ENCODE measurements at places on chromosomes 16 and 17.

DNA sequence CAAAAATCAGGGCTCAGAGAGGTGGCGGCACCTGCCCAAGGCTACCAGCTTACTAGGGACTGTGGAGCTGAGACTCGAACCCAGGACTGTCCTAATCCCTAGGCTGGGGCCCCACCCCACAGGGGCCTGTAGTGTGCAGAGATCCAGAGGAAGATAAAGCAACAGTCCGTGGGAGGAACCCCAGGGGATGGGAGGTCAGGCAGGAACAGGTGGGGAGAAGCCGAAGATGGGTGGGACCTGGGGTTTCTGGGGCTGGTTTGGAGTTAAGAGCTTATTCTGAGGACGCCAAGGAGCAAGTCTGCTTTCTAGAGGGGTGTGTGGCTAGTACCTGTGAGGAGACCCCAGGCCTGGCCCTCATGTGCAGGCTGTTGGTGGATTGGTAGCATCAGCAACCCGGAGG, 14.9 kb downstream of the C16orf74 start:
- DNase-seq: no peak

GRCh38 chr17:82848022-82848592, 8.3 kb upstream of the ZNF750 start:
- DNase-seq: peak; percentile 33

DNA sequence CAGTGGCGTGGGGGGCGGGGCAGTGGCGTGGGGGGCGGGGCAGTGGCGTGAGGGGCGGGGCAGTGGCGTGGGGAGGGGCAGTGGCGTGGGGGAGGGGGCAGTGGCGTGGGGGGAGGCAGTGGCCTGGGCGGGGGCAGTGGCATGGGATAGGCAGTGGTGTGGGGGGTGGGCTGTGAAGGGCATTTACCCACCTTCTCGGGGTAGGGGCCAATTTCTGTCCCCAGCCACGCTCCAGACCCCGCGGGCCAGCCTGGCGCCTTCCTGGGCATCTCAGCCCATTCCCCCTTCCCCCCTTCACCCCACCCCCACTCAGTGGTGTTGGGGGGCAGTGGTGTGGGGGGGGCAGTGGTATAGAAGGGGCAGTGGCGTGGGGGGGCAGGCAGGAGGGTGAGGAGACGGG, 92.7 kb downstream of the LITAF start:
- no peak for DNase-seq

DNA sequence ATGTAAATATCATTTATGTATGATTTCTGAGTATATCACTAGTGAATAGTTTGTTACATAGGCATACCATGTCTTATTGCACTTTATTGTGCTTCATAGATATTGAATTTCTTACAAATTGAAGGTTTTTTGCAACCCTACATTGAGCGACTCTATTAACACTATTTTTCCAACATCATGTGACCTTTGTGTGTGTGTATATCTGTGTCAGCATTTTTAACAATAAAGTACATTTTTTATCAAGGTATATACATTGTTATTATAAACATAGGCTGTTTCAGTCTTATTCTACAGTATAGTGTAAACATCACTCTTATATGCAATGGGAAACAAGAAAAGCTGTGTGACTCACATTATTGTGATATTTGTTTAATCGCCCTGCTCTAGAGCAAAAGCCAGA, 1944.9 kb downstream of the TP53TG3F start:
- no peak for DNase-seq

GRCh38 chr17:68750208-68750562, 149.0 kb upstream of the FAM20A start:
- DNase-seq: no peak

- no peak for DNase-seq
Observed at GRCh38 chr17:62916684-62917571, 49.1 kb upstream of the TANC2 start.

DNA sequence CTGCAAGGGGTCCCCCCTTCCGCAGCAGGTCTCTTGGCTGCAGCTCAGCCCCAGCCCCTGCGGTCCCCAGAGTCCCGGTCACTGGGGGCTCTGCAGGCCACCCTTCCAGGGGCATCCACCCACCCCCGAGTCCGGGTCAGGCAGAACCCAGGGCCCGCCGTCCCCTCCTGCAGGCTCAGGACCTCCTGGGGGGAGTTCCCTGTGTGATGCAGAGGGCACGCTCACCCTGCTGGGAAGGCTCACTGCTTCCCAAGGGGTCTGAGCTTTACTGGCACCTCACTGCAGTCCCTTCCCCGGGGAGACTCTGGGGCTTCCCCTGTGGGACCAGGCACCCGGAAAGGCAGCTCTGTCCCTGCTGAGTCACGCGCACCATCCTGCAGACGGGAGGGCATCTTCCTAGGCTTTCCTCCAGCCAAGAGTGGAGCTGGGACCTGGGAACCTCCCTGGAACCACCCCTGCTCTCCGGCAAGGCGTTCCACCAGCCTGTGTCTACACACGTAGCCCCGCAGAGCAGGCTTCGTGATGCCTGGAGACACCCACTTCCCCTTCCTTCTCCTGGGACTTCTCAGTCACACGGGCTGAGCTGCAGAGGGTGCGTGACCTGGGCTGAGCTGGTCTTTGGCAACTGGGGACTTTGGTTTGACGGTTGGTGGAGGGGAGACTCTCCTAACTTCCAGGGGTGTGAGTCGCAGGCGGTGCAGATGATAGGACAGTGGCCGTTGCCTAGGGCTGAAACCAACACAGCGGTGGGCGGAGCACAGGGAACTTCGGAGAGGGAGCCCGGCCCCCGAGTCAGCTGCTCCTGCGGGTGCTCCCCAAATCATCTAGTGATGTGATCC, 23.4 kb downstream of the SLC25A10 start:
- no peak for DNase-seq

DNA sequence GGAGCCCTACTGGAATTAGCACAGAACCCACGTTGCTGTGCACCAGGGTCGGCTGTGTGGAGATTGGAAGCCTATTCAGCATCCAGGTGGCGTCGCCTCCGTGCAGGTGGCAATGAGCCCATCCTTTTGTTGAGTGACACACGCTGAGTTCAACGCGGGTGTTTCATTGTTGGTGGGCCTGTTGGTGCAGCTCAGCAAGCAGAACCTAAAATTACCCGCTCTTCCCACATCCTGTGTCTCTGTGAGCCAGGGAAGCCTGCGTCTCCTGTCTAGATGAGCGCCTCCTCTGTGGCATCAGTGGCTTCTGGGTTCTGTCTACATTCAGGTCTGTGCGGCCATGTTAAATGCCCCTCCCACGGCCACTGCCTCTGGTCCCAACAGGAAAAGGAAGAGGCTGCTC, 14.5 kb downstream of the CD2BP2 start:
- no peak for DNase-seq

GRCh38 chr17:37327341-37328090, 48.3 kb upstream of the C17orf78 start:
- no peak for DNase-seq

DNA sequence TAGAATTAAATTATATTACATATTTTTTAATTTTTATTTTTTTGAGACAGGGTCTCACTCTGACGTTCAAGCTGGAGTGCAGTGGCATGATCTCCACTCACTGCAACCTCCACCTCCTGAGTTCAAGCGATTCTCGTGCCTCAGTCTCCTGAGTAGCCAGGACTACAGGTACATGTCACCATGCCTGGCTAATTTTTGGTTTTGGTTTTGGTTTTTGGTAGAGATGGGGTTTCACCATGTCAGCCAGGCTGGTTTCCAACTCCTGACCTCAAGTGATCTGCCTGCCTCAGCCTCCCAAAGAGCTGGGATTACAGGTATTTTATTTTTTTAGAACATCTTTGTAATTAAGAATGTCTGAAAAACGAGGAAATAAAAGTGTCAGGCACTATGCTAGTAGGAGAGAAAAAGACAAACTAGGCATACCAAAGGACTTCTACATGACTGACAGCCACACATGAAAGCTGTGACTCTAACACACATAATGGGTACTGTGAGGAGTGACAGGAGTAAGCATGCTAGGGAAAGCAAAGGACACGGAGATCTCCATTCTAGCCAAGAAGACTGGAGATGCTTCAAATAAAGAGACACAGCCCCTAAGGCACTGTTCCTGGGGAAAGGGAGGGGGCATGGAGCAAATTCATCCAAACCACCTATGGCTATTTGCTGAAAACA, 7.3 kb downstream of the GNA13 start:
- DNase-seq: no peak

DNA sequence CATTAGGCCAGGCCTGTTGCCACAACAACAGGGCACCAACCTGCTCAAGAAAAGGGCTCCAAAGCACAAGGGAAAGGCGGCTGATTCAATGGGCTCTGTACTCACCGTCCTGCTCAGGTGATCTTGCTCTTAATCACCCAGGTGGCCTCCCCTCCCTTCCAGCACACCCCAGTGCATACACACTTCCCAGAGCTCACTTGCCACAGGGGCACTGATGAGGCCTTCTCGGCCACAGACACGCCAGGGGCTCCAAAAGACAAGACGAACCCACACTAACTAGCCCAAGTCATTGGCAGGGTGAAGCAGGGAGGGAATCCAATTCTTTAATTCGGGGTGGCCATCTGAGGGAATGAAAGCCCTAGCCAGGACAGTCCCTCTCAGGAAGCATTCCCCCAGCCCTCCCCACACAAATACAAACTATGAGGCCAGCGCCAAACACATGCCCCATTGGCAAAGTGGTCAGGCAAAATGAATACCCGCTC, 1.4 kb downstream of the MYO18A start:
- DNase-seq: no peak

GRCh38 chr16:16041196-16041892, 91.9 kb downstream of the ABCC1 start:
- DNase-seq: peak; percentile 24

DNA sequence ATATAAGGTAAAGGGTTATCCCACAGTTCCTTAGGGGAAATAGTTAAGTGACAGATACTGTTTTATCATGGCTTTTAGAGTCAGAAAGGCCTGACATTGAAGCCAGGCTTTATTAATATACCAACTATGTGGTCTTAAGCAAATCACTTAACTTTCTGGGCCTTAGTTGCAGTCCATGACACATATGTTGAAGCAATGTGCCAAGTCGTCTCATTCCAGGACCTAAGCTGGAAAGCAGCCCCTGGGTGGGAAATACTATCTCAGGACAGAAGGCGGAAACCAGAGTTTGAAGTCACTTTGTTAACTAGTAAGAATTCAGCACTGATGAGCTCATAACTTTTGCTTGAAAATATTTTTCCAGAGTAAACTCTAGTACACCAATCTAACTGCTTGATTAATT, 80.0 kb downstream of the USP32 start:
- DNase-seq: no peak

DNA sequence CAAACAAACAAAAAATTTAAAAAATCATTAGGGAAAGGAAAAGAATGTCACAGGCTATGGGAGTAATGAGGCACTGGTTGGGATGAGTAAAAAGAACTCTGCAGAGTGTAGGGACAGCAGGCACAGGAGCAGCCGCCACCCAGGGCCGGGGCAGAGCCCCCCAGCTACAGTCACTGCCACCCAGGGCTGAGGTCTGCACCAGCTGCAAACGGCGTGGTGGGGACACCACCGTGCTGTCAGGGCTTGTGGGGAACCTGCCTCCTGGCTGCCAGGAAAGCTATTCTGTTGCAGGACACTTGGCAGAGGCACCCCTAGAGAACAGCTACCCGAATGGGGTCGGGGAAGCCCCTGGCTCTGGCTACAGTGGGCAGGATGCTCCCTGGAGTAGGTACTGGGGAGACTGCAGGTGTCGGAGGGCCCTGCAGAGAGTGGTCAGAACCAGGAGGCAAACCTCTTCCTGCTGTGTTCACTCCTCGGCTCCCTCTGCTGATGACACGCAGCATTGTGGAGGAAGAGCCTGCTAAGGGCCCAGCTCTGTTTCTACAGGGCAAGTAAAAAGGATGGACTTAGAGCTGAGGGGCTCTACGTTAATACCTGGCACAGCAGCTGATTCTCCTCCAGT, 32.3 kb upstream of the CAPN15 start:
- DNase-seq: peak; percentile 4

GRCh38 chr16:25260416-25260815, 2.8 kb upstream of the ZKSCAN2 start:
- no peak for DNase-seq

DNA sequence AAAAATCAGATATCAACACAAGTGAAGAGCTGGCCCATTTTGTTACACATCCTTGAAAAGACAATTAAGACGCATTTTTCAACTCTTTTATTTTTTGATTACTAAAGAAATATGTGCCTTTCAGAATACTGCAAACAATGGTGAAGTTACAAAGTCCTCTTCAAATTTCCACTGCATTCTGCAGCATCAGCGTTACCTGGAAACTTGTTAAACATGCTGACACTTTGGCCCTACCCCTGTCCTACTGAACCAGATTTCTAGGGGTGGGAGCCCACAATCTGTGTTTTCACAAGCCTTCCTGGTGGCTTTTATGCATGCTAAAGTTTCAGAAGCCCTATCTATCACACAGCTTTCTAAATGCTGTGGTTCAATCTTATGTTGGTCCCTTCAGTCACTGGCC, 4.5 kb upstream of the CCL14 start:
- no peak for DNase-seq

GRCh38 chr17:2700491-2701141, 10.9 kb downstream of the CLUH start:
- DNase-seq: no peak

DNA sequence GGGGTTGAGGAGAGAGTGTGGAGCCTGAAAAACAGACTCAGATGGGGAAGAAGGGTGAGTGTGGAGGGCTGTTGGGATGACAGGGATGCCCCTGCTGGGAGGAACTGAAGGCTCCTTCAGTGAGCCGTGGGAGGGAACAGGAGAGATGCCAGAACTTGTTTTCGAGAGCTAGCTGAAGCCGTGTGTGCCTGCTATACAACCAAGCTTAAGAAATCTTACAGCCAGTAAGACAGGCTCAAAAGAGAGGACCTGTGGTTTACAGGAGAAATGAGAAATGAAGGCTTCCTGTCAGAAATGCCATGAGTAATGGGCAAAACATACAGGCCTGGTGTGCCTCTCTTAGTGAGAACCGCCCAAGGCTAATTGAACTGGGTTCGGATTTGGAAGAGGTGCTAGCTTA, 99.6 kb downstream of the SPACA3 start:
- no peak for DNase-seq

DNA sequence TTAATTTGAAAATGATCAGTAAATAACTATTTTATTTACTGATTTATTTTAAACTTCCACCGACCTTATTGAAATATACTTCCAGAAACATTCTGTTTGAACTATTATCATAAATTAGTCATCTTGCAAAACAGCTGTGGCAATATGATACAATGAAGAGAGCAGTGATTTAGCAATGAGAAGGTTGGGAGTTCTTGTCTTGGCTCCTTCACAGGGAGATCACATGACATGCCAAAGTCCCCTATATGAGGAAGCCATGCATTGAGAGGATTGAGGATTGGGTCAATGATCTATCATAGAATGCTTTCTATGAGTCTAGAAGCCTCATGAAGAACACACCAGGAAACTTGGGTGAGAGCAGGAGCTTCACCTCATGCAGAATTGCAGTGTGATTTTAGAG, 222.7 kb downstream of the LGALS9B start:
- DNase-seq: no peak

DNA sequence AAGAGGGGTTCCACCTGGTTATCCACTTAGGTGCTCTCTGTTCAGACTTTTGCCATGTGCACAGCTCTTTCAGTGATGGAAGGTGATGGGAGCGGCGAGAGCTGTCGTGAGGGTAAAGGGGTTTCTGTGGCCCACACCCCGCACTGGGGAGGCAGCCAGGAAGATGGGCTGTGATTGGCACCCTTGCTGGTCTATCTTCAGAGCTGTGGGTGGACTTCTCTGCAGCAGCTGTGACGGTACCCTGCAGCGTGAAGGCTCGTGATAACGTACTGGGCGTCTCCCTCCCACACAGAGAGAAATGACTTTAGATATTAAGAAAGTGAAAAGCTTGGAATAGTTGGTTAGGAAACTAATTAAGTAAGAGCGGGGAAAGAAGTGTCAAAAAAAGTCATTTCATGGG, 45.8 kb downstream of the MPRIP start:
- DNase-seq: no peak

- no peak for DNase-seq
Observed at GRCh38 chr17:9842057-9842758, 16.5 kb downstream of the GLP2R start.
